ENCODE measurements at places on chromosomes 6 and 20.

GRCh38 chr6:109261811-109262210, 120.5 kb downstream of the CD164 start:
- no peak for DNase-seq

DNA sequence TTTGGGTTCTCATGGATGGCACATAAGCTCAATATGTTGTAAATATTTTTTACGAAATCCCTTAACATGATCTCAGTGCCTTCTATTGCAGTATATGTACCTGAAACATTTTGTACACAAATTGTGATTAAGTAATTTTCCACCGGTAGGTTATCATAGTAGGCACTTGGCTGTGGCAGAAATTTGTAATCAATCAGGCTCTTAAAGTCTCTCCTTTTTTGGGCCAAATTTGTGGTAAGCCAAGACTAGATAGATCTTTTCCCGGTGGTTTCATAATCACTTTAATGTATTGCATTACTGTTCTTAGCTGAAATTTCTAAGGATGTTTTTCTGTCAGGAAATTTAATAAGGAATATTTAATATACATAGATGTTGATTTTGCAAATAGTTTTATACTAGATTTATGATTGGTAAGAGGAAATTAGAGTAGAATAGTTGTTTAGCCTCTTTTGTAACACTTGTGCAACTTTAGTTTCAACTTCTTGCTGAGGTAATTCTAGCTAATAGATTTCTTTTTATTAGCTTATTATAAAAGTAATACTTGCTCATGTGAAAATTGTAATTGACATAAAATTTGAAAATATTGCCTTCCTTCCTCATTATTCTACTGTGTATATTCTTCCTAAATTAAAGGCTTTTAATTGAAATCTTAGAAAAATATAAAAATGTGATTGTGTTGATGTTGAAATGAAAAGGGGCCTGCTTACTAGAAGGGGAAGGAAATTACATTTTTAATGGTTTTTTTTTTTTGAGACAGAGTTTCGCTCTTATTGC, 3.2 kb downstream of the PCMT1 start:
- DNase-seq: no peak

GRCh38 chr6:137808836-137809315, 58.2 kb upstream of the TNFAIP3 start:
- no peak for DNase-seq

GRCh38 chr20:23669327-23669726, 19.5 kb downstream of the CST4 start:
- no peak for DNase-seq

All from stimulated activated CD4-positive, alpha-beta T cell treated with anti-CD3 and anti-CD28 coated beads, TNF-alpha, amount 100 ng/mL, for 24 hours (primary cell).